CD8-positive, alpha-beta memory T cell (primary cell): ENCODE measurements at places on chromosomes 3 and 15.

- no peaks in the 10 kb centered on the region for H3K4me1 ChIP-seq
- no peaks in the 10 kb centered on the region for H3K36me3 ChIP-seq
Measured at GRCh38 chr3:165742351-165742750, 94.9 kb downstream of the BCHE start.

- H3K4me1 ChIP-seq, result peaks cover 11% of the 10 kb centered on the region
- no peaks in the 10 kb centered on the region for H3K27me3 ChIP-seq
- no peak for DNase-seq
Measured at GRCh38 chr3:9955067-9955502, 2.9 kb upstream of the PRRT3 start.

DNA sequence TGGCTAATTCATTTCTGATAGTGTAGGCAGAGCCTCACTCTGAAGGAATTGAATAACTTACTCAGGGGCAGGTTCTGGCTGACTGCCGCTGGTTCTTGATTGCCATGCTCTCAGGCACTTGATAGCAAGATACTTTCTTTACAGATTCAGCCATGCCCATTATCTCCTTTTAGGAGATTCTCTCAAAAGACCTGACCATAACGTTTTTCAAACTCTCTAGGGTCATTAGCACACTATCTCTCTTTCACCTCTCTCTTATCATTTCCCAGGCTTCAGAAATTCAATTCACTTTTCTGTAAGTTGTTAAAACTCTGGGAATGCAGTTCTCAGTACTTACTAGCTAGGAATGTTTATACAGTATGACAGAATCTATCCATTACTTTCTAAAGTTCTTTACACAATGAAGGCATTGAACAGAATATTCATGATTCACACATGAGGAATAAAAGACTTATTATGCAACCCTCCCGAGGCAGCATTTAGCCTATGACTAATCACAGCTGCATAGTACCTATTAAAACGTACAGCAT lies 850.3 kb upstream of the CADM2 start:
- DNase-seq, result no peak
- H3K4me3 ChIP-seq, result no peak overlapping the region
- no peak overlapping the region for H3K27ac ChIP-seq
- H3K27me3 ChIP-seq, result no peaks in the 10 kb centered on the region
- H3K4me1 ChIP-seq, result no peaks in the 10 kb centered on the region

- DNase-seq, result no peak
- no peak overlapping the region for H3K27ac ChIP-seq
Measured at GRCh38 chr3:34567266-34567665, 768.8 kb downstream of the PDCD6IP start.

DNA sequence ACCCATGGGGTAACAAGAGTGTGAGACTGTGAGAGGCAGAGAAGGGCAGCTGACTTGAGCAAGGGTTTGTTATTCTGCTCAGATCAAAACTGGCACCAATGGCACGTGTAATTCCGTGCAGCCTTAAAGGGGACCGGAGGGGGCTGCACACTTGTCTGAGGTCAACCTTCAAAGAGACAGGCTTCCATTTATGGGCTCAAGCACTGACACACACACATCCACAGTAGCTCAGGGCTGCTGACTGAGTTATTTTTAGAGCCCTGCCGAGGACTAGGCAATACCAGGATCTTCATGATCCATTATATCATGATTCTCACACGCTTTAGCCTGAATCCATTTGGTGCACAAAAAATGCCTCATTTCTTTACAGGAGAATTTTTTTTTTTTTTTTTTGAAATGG lies 20.6 kb upstream of the SPTBN5 start:
- H3K4me1 ChIP-seq, result no peaks in the 10 kb centered on the region
- H3K27ac ChIP-seq, result no peak overlapping the region
- H3K4me3 ChIP-seq, result no peak overlapping the region
- no peak for DNase-seq
- H3K27me3 ChIP-seq, result no peaks in the 10 kb centered on the region

DNA sequence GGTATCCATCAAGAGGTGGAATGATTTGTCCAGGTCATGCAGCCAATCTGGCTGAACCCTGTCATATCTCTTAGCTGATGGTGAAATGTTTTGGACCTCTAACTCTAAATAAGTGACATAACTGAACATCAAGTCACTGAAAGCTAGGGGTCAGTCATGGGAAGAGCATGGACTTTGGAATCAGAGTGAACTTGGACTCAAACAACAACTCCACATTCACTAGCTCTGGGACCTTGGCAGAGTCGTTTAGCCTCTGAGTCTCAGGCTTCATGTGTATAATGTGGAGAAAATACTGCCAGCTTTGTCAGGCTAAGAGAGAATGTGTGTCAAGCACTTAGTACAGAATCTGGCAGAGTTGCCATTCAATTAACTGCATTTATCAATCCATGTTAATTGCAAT lies 557.8 kb upstream of the CFAP20DC start:
- no peak for DNase-seq
- H3K27me3 ChIP-seq, result no peaks in the 10 kb centered on the region
- no peaks in the 10 kb centered on the region for H3K36me3 ChIP-seq
- no peak overlapping the region for H3K27ac ChIP-seq
- no peak overlapping the region for H3K4me3 ChIP-seq

DNA sequence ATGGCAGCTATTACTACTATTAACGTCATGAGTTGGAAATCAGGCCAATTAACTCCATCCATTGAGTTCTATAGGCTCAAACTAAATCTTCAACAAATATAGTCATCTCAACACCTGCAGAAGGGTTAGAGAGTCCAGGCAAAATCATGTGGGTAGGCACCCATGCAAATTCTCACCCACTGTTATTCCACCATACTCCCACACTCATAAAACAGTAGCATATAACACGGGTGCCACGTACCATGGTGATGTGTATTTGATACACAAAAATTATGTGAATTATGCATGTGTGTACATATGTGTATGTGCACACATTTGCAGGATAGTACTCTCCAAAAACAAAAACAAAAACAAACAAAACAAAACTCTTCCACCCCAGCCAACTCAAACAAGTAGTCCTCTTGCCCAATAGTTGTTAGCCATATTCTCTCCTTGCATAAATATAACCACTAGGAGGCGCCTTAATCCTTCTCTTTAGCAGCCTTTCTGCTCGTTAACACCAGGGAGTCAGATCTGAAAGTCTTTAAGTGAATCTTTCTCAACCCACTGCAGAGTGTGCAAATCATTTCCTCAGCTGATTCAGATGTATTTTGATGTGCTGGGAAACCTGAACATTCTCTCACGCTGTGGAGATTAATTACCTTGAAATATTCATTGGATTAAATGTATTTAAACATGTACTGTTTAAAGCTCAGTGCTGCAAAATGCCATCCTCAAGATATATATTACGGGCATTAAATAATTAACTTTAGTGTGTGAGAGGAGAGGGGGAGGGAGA lies 38.0 kb upstream of the COPB2 start:
- no peaks in the 10 kb centered on the region for H3K36me3 ChIP-seq
- no peak overlapping the region for H3K4me3 ChIP-seq
- H3K27me3 ChIP-seq, result no peaks in the 10 kb centered on the region
- no peaks in the 10 kb centered on the region for H3K4me1 ChIP-seq

GRCh38 chr3:147015334-147015733 lies 391.0 kb downstream of the ZIC4 start:
- no peaks in the 10 kb centered on the region for H3K27me3 ChIP-seq
- H3K4me1 ChIP-seq, result no peaks in the 10 kb centered on the region
- H3K27ac ChIP-seq, result no peak overlapping the region
- no peak for DNase-seq
- no peaks in the 10 kb centered on the region for H3K36me3 ChIP-seq

GRCh38 chr15:62087671-62088352 lies 21.0 kb downstream of the C2CD4A start:
- no peak overlapping the region for H3K27ac ChIP-seq
- no peak overlapping the region for H3K4me3 ChIP-seq
- no peaks in the 10 kb centered on the region for H3K4me1 ChIP-seq
- no peaks in the 10 kb centered on the region for H3K27me3 ChIP-seq
- DNase-seq, result no peak

DNA sequence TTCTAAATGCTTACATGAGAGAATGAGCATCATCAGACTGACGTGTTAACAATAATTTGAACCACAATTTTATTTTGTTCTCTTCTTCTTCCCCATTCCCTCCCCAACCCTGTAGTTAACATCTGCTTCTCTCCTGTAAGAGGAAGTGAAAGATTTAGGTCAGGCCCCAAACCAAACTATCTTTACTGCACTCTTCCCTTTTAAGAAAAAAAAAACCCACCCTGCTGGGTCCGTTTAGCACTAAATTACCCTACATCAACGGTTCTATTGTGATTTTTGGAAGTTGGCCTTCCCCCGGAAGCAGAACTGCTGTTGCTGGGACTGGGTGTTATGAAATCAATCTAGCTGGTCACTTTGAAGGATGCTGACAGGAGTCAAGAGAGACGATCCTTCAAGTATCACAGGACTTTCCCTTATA lies 49.4 kb downstream of the NFKBIZ start:
- H3K36me3 ChIP-seq, result no peaks in the 10 kb centered on the region
- H3K4me3 ChIP-seq, result no peak overlapping the region
- no peak for DNase-seq
- H3K27me3 ChIP-seq, result no peaks in the 10 kb centered on the region

DNA sequence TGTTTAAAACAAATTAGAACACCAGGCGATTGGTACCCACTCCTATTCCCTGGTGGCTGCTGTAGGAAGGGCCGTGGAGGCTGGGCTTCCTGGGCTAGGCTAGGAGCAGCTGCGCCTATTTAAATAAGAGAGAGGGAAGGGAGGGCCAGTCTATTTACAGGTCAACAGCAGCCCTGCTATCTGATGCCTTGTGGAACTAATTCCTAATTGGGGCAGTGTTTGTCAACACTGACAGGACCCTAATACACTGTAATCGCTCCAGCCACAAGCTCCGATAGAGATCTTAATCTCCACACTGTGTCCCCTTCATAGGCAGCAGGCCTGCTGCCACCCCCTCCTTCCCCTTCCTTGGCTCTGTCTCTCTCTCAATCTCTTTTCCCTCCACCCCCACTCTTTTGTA lies 116.9 kb upstream of the SOX14 start:
- H3K27ac ChIP-seq, result no peak overlapping the region
- H3K27me3 ChIP-seq, result no peaks in the 10 kb centered on the region
- no peak for DNase-seq
- no peaks in the 10 kb centered on the region for H3K4me1 ChIP-seq
- H3K36me3 ChIP-seq, result no peaks in the 10 kb centered on the region

- no peak for DNase-seq
- H3K27ac ChIP-seq, result no peak overlapping the region
- peaks cover 3% of the 10 kb centered on the region for H3K36me3 ChIP-seq
- peaks cover 28% of the 10 kb centered on the region for H3K4me1 ChIP-seq
- no peak overlapping the region for H3K4me3 ChIP-seq
- no peaks in the 10 kb centered on the region for H3K27me3 ChIP-seq
Measured at GRCh38 chr3:33067484-33067883, 29.5 kb downstream of the GLB1 start.

DNA sequence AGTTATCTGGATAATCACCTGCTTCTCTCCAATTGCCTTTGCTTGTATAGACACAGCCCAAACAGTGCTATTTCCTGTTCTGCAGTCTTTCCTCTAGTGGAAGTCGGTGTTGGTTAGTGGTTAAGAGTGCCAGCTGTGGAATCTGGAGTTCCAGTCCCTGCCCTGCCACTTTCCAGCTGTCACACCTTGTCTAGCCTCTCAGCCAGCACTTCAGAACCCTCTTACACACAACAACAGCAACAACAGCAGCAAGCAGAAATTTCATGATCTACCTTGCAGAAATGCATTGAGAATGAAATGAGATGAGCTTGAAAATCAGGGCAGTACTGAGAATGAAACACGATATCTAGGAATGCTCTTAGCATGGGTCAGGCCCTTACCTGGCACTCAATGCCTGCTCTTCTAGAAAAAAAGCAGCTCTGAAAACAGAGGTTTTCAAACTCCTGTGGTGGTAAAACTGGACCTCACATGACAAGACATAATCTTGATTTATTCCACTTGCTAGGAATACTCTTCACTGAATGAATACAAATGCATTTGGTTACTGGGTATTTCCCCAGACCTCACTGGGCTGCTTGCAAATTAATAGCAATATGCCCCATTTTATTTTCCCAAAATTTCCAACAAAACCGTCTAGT lies 3.3 kb upstream of the WNT5A start:
- DNase-seq, result no peak
- H3K36me3 ChIP-seq, result no peaks in the 10 kb centered on the region
- H3K4me3 ChIP-seq, result no peak overlapping the region

DNA sequence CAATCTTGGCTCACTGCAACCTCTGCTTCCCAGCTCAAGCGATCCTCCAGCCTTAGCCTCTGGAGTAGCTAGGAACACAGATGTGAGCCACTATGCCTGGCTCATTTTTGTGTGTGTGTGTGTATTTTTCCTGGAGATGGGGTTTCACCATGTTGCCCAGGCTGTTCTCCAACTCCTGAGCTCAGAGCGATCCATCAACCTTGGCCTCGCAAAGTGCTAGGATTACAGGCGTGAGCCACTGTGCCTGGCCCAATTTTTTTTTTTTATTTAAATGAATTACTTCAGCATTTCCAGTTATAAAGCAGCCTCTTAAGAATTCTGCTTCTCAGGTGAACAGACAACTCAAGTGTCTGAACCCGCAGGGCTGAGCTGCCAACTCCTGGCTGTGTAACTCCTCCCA lies 20.1 kb upstream of the ST3GAL6 start:
- no peak overlapping the region for H3K4me3 ChIP-seq
- DNase-seq, result no peak
- no peaks in the 10 kb centered on the region for H3K4me1 ChIP-seq
- no peaks in the 10 kb centered on the region for H3K27me3 ChIP-seq
- no peaks in the 10 kb centered on the region for H3K36me3 ChIP-seq

DNA sequence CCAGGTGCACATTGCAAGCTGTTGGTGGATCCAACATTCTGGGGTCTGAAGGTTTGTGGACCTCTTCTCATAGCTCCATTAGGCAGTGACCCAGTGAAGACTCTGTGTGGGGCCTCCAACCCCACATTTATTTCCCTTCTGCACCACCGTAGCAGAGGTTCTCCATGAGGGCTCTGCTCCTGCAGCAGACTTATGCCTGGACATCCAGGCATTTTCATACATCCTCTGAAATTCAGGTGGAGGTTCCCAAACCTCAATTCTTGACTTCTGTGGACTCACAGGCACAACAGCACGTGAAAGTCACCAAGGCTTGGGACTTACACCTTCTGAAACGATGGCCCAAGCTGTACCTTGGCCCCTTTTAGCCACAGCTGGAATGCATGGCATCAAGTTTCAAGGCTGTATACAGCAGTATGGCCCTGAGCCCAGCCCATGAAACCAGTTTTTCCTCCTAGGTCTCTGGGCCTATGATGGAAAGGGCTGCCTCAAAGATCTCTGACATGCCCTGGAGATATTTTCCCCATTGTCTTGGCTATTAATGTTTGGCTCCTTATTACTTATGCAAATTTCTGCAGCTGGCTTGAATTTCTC lies 30.2 kb downstream of the CLDN1 start:
- no peaks in the 10 kb centered on the region for H3K4me1 ChIP-seq
- H3K4me3 ChIP-seq, result no peak overlapping the region
- H3K27ac ChIP-seq, result no peak overlapping the region
- no peaks in the 10 kb centered on the region for H3K27me3 ChIP-seq

DNA sequence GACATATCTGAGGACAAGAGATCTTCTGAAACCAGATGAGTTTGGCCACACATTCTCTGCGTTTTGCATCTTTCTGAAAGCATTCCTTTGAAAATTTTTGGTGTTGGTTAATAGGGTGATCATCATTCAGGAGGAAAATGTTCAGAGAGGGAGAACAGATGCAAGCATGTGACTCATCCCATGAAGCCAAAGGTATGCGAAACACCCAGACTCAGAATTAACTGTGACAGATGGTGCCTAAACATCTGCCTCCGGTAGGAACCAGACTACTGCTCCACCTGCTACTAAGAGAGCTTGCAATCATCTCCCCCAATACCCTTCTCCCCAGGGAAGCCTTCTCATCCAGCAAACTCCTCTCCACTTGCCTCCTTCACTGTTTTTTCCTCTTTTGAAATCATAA lies 46.2 kb downstream of the TRIM69 start:
- H3K27me3 ChIP-seq, result no peaks in the 10 kb centered on the region
- no peak for DNase-seq
- H3K4me3 ChIP-seq, result no peak overlapping the region
- H3K27ac ChIP-seq, result no peak overlapping the region
- no peaks in the 10 kb centered on the region for H3K4me1 ChIP-seq
